Cerebellar nuclear complex (tissue), 1 donor: ENCODE measurements at places on chromosomes 12 and 14.

GRCh38 chr14:68719634-68720384 lies 73.1 kb downstream of the ZFP36L1 start:
- DNase-seq: no peak

- no peak for DNase-seq
These were observed 406.4 kb downstream of the NRXN3 start for GRCh38 chr14:78576437-78577166.

DNA sequence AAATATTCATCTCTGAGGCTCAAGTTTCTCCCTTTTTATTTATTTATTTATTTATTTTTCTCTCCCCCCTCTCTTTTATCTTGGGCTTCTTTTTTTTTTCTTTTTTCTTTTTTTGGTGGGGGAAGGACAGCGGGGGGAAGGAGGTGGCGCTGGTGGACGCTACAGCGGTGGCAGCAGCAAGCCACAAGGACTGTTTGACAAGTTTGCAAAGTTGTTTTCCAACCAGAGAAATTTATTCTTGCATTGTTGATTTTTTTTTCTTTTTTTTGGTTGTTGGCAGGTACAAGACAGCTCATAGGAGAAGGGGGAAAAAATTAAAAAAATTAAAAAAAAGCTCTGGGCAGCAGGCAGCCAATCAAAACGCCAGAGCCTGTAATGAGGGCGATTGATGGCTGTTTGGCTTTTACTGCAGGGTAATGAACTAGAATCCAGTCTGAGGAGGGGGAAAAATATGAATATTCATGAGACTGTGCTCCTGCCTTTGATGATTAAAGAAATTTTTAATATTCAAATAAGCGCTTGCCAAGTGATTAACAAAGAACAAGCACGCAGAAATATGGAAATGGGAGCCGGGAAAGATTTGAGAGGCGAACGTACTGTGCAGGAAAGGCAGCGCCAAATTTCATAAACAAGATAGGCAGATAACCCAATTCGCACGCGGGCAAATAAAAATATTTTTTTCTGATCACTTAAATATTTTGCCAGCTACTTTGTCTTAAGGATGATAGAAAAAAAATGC lies 36.2 kb downstream of the BCL11B start:
- DNase-seq: no peak

DNA sequence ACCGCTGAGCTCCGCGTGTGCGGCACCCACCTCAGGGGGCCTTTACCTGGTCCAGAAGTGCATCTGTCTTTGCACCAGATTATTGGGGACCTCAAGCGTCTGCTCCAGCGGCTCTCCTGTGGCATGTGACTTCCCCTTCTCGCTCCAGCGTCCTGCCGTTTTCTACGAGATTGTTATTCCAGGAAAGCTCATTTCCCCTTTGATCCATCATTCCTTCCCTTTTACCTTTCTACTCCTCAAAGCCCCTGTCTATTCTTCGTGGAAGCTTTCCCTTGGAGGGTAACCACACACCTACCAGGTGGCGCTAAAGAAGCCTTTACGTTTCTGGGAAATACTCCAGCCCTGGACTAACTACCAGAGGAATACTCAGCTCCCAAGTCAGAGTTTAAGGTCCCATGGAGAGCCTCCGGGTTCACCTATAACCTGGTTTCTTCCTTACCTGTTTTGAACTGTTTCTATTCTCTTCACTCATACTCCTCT lies 1.5 kb downstream of the FKBP4 start:
- no peak for DNase-seq

GRCh38 chr12:52249511-52250047 lies 16.5 kb downstream of the KRT7 start:
- no peak for DNase-seq

GRCh38 chr12:58727521-58727920 lies 192.8 kb downstream of the LRIG3 start:
- no peak for DNase-seq

DNA sequence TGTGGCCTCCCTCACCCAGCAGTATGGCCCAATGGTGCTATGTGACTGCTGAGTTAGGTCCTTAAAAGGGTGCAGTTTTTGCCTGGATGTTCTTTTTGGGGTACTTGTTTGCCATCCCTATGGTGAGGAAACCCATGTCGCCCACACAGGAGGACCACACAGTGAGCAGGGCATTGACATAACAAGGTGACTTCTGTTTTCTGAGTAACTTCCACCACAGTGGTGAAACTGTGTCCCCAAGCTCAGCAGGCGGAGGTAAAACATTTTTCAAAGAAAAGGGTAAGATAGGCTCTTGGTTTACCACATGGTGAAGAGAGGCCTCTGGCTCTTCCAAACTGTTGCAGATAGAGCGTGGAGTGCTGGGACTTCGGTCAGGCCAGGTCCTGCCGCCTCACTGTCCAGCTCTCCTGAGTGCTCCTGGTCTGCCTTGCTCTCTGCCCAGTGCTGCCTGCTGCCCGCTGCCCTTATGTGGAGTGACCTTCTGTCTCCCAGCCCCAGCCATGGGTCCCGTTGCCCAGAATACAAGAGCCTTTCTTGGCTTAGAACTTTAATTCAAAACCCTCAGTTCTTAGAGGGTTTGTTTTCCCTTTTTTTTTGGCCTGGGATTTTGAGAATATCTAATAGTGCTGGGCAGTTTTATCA lies 54.0 kb downstream of the TRAF3 start:
- no peak for DNase-seq

DNA sequence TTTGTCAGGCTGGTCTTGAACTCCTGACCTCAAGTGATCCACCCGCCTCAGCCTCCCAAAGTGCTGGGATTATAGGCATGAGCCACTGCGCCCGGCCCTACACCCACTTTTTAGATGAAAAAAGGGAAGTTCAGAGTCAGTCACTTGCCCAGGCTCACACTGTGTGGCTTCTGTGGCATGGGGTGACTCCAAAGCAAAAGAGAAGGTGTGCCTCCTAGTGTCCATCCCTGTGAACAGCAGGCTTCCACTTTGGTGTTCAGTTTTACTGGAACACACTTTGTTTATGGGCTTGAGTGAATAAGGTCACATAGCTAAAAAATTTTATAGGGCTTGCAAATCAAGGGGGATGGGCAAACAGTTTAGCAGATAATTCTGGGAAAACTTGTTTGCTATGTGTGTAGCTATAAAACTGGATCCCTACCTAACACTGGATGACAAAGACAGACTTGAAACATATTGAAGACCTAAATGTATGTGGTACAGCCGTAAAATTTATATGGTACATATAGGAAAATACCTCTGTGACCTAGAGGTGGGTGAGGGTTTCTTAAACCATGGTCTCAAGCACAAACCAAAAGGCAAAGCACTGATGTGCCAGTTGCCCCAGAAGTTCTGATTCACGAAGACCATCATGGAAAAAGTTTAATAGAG lies 54.9 kb downstream of the EID3 start:
- DNase-seq: no peak

DNA sequence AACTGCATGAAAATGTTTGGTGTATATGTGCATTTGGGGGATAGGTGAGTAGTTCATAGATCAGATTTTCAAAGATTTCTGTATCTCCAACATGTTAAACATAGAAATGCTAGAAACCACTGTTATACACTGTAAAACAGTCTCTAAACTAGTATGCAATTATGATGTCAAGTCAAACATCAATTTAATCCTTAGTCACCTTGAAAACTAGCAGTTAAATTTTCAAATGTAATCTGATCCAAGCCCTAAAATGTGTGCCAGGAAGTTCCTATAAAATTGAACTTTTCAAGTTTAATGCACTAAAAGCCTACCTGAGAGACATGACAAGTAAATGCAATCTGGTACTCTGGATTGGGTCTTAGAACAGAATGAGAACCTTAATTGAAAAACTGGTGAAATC lies 14.5 kb downstream of the SLC35F4 start:
- DNase-seq: no peak

DNA sequence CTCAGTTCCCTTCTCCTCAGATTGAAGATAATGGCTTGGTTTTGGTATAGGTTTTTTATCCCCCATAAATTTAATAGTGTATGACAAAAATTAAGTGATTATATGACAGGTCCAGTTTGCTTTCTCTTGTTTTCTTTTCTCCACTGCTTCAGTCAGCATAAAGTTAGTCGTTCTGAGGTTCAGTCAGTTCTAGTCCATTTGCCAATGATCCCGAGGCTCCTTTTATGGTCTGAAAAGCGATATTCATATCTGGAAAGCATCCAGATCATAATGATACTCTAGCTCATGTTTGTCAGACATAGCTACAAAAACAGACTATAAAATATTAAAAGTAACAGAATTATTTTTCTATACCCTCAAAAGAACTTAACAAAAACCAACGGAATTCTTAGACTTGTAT lies 67.1 kb upstream of the SLC38A4 start:
- no peak for DNase-seq
